ENCODE measurements at places on chromosomes 12 and 14. TPM values are rescaled to one million over a fixed set of nuclear protein-coding genes. Genes with fewer than 3 reads are reported as not detected.

- H3K4me3 ChIP-seq, result no peak overlapping the region
- no peak overlapping the region for H3K27ac ChIP-seq
- no peak for DNase-seq
- H3K4me1 ChIP-seq, result peaks cover 11% of the 10 kb centered on the region
Measured at GRCh38 chr12:49503674-49504180, 35.1 kb upstream of the KCNH3 start.

- H3K27me3 ChIP-seq, result no peaks in the 10 kb centered on the region
- H3K4me3 ChIP-seq, result no peak overlapping the region
- DNase-seq, result no peak
- H3K27ac ChIP-seq, result no peak overlapping the region
Measured at GRCh38 chr12:118590406-118591150, 214.2 kb downstream of the SUDS3 start.

DNA sequence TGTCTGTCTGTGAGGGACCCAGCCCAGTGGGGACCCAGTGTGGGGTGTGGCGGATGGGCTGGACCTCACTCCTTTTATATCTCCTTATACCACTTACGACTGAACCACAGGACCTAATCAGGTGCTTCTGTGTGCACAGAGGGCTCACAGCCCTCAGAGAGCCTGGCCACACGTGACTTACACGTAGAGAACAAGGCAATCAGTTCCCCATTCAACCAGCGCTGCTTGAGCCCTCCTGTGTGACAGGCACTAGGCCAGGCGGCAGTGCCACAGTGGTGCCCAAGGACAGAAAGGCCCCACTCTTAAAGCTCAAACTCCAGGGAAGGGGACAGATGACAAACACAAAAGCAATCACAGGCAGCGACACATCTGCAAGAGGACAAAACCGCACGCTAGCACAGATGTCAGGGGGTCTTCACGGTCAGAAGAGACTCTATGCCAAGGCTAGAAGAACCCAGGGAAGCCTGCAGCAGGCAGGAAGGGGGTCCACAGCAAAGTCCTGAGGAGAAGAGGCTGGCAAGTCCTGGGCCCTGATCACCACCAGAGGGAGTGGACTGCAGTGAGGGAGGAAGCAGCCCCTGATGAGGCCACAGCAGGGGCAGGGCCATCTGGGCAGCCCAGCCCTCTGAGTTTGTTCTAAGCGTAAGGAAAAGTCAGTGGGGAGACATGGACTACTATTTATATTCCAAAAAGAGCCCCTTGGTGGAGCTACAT, 39.3 kb downstream of the SETD3 start:
- H3K4me1 ChIP-seq, result no peaks in the 10 kb centered on the region
- H3K27ac ChIP-seq, result no peak overlapping the region
- no peaks in the 10 kb centered on the region for H3K27me3 ChIP-seq
- peaks cover 10% of the 10 kb centered on the region for H3K36me3 ChIP-seq
- no peak for DNase-seq

Gene CLEC14A
- not detected for polyA plus RNA-seq

Gene TMEM121
- polyA plus RNA-seq, result 0.42 TPM

DNA sequence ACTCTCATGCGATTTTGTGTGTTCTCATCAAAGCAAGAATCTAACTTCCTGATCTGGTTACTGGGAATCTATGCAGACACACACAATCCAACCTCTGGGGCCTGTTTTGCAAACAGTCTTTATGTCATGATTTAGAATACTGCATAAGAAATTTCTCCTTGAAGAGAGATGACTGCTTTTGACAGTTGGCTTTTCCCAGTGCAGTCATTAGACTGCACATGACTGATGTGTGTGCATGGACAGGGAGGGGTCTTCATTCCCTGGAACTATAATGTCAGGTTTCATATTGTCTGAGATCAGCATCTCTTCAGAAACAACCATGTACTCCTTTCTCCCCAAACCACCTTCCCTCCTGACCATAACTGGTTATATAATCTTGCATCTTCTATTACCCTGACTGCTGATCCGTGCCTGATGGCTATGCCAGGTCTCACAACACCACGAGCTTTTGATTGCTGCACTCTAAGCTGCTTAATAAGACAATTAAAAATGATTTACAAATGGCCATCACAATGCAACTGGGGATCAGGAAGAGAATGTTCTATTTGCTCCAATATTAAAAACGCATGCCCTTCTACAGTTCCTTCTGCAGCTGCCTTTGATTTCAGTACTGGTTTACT, 995.4 kb downstream of the NRXN3 start:
- H3K4me3 ChIP-seq, result no peak overlapping the region
- no peak overlapping the region for H3K27ac ChIP-seq
- no peak for DNase-seq
- no peaks in the 10 kb centered on the region for H3K36me3 ChIP-seq

Gene PLEKHD1
- not detected for polyA plus RNA-seq

Gene ACADS
- 16.5 TPM for polyA plus RNA-seq

Gene HOXC12
- polyA plus RNA-seq, result not detected

Gene RPL36AL
- polyA plus RNA-seq, result 571 TPM

DNA sequence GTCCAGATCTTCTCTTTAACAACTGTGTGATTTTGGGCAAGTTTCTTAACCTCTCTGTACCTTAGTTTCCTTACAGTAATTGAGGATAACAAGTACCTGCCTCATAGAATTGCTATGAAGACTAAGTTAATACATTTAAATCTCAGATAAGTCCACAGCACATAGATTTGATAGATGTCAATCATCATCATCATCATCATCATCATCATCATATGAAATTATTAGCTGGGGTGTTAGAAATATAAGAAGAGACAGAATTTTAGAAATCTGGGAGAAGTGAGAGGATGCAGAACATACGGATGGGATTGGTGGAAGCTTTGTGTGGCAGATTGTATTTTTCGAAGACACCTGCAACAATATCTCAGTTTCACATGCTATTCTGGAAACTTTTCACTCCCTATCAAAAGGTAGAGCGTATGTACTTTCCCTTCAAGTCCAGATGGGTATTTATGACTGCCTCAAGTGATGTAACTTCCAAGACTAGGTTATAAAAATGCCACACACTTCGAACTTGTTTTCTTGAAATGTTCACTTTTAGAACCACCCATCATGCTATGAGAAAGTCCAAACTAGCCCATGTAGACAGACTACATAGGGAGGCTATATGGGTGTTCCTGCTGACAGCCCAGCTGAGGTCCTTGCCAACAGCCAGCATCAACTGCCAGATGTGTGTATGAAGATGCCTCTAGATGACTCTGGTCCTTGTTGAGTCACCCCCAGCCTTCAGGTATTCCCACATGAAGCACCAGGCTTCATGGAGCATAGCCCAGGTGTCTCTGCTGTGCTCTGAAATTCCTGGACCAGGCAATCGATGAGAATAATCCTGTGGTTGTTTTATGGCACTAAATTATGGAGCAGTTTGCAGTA, 20.7 kb upstream of the SDR39U1 start:
- no peak overlapping the region for H3K4me3 ChIP-seq
- H3K27ac ChIP-seq, result peak overlapping the region; percentile 31
- no peaks in the 10 kb centered on the region for H3K36me3 ChIP-seq
- H3K4me1 ChIP-seq, result peaks cover 7% of the 10 kb centered on the region

Gene LRP1
- polyA plus RNA-seq, result 0.23 TPM

DNA sequence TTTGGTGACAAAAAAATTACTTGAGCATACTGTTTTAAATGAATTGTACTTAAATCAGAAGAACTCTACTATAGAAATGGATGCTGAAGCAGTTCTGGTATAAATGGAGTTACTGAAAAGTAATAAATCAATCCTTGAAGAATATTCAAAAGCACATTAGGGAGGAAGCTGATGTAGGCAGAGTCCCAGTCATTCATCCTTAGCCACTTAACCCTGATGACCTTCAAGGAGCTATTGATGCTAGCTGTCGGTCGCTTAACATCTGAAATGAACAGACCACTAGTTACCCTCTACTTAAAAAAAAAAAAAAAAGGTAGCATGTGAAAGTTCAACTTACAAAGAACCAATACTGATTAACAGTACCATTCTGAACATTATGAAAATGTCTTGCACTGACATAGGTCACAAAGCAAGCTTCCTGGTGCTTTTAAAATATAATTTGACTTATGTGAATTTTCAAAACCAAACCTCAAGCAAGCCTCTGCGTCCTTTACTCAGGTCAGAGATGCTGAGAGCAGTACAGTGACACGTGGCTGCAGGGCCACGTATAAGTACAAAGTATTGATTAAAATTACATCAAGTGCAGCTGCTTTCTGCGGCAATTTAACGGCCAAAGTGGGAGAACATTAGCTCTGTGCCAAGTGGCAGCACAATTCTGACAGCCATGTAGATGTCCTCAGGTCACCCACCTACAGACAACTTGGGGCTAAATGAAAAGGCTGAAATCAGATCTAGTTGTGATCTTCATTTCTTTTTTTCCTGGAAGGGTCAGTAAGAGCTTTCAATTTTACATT, 18.1 kb downstream of the PPM1H start:
- no peaks in the 10 kb centered on the region for H3K27me3 ChIP-seq
- no peak for DNase-seq
- no peaks in the 10 kb centered on the region for H3K4me1 ChIP-seq
- H3K27ac ChIP-seq, result no peak overlapping the region
- no peaks in the 10 kb centered on the region for H3K36me3 ChIP-seq
- H3K4me3 ChIP-seq, result no peak overlapping the region

DNA sequence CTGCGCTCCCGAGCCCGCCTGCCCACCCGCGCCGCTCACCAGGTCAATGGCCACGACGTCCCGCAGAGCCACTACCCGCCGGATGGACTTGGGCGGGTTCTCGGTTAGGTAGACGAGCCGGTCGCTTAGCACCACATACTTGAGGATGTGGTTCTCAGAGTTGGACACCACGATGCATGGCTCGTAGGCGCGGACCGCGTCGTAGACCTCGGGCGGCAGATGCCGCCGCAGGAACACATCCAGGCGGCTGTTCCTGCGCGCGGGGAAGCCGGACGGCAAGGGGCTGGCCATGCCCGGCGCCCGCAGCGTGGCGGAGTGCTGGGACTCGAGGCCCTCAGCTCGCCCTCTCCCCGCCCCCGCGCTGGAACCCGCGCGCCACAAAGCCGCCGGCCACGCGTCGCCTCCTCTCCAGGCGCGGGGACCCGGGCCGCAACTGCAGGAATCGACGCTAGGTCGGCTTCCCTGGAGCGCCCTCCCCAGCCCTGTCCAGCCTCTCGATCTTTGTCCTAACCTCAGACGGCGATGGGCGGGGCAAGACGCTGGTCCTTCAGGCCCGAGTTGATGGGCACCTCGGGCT, at the start of gene C12orf56:
TSS of gene C12orf56 (minus strand) at position 484 of the 577 bp plus-strand sequence. CDS start at position 291, 193 bp downstream.
- no peaks in the 10 kb centered on the region for H3K4me1 ChIP-seq
- H3K27me3 ChIP-seq, result no peaks in the 10 kb centered on the region
- no peak within 1 kb of the TSS for H3K27ac ChIP-seq
- no peaks in the 10 kb centered on the region for H3K36me3 ChIP-seq

Gene CISTR
- not detected for polyA plus RNA-seq

- no peak overlapping the region for H3K4me3 ChIP-seq
- H3K36me3 ChIP-seq, result peaks cover 2% of the 10 kb centered on the region
- no peak overlapping the region for H3K27ac ChIP-seq
- H3K4me1 ChIP-seq, result peaks cover 24% of the 10 kb centered on the region
- H3K27me3 ChIP-seq, result no peaks in the 10 kb centered on the region
Measured at GRCh38 chr14:92563359-92563758, 49.8 kb downstream of the RIN3 start.

- no peak overlapping the region for H3K4me3 ChIP-seq
- DNase-seq, result no peak
- H3K27me3 ChIP-seq, result no peaks in the 10 kb centered on the region
- H3K27ac ChIP-seq, result no peak overlapping the region
Measured at GRCh38 chr12:28859551-28859950, 289.5 kb upstream of the FAR2 start.

Gene AHNAK2
- polyA plus RNA-seq, result not detected

GRCh38 chr12:28059668-28060067, 87.1 kb upstream of the PTHLH start:
- no peak overlapping the region for H3K4me3 ChIP-seq
- DNase-seq, result no peak
- H3K4me1 ChIP-seq, result no peaks in the 10 kb centered on the region
- no peaks in the 10 kb centered on the region for H3K27me3 ChIP-seq
- H3K27ac ChIP-seq, result no peak overlapping the region

- no peak for DNase-seq
- no peaks in the 10 kb centered on the region for H3K36me3 ChIP-seq
- H3K4me1 ChIP-seq, result no peaks in the 10 kb centered on the region
- H3K4me3 ChIP-seq, result no peak overlapping the region
- H3K27ac ChIP-seq, result no peak overlapping the region
Measured at GRCh38 chr12:10082117-10082874, 16.5 kb downstream of the CLEC1A start.

DNA sequence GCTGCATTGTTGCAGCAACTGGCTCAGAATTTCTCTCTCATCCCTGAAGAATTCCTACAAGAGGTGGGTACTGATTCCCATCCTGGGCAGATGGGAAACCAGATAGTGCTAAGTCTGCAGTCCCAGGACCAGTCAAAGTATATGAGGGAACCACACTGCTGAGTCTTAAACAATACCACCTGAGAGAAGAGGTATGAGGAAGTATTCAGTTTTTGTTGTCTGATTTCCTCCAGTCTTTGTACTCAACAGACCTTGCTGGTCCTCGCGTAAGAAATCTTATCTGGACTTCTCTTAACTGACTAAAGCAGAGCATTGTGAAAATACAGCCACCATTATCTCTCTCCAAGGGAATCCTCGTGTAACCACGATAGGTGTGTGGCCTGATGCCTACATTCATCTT, 3.6 kb upstream of the EDDM3A start:
- no peak for DNase-seq
- H3K27me3 ChIP-seq, result no peaks in the 10 kb centered on the region
- no peak overlapping the region for H3K4me3 ChIP-seq
- H3K36me3 ChIP-seq, result no peaks in the 10 kb centered on the region
- H3K27ac ChIP-seq, result no peak overlapping the region
- H3K4me1 ChIP-seq, result no peaks in the 10 kb centered on the region

Gene REP15
- polyA plus RNA-seq, result not detected

DNA sequence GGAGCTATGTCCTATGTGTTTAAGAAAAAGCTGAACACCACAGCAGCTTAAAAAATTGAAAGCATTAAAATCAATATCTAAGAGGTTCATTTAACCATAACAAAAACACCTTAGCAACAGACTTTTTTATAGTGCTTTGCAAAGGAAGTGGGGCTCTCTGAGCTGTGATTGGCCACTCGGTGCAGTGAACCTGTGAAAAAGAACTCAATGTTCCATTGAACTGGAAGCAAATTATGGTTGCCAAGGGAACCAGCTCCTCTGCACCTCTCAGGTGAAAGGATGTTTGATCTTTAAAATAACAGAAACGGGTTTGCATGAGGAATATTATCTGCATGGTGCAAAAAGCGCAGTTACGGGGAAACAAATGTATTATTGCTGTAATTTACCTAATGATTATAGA, 149.4 kb downstream of the SNAPC1 start:
- H3K4me3 ChIP-seq, result no peak overlapping the region
- no peaks in the 10 kb centered on the region for H3K4me1 ChIP-seq
- H3K36me3 ChIP-seq, result no peaks in the 10 kb centered on the region
- DNase-seq, result no peak
- H3K27ac ChIP-seq, result no peak overlapping the region

All from GM12878 (cell line).